ENCODE measurements at places on chromosomes 3 and 15. TPM values are rescaled to one million over a fixed set of nuclear protein-coding genes. Genes with fewer than 3 reads are reported as not detected.

Gene LHFPL4
- not detected for total RNA-seq

Gene SNX1
- total RNA-seq: 24.5 TPM

Gene SHC4
- 1.3 TPM for total RNA-seq

Gene KLHL6
- not detected for total RNA-seq

Gene CSPG5
- 0.76 TPM for total RNA-seq

Gene SEMA3F
- 42.1 TPM for total RNA-seq
